CD4-positive, CD25-positive, alpha-beta regulatory T cell (primary cell): ENCODE measurements at places on chromosomes 11 and 22.

GRCh38 chr11:2507945-2508749, 63.3 kb downstream of the KCNQ1 start:
- DNase-seq, result no peak

- no peak for DNase-seq
Measured at GRCh38 chr22:27378995-27379394, 422.6 kb downstream of the MN1 start.

DNA sequence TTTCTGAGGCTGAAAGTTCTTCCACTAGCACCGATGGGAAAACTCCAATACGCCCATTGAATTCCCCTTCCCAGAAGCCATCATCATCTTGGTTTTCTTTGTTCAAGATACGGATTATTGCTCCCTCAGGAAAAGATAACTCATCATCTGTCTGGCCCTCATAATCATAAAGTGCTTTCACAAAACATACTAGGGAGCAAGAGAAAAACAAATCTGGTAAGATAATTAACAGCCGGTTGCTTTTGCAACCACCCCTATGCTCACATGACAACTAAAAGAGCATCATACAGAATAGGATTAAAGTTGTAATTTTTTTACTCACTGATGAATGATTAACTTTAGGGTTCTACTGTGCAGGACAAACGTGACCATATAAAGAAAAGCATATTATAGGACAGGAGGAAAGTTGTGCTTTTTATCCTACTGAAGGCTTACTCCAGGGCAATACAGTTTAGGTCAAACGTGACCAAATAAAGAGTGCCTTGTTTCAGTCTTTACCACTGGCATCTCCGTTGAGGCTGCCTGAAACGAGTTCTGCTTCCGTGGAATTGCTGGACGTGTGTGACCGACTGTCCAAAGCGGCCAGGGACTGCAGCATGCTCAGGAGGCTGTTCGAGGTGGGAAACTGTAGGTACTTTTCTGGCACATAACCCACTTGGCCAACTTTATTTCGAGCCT, 28.6 kb downstream of the ATG16L2 start:
- DNase-seq, result no peak

DNA sequence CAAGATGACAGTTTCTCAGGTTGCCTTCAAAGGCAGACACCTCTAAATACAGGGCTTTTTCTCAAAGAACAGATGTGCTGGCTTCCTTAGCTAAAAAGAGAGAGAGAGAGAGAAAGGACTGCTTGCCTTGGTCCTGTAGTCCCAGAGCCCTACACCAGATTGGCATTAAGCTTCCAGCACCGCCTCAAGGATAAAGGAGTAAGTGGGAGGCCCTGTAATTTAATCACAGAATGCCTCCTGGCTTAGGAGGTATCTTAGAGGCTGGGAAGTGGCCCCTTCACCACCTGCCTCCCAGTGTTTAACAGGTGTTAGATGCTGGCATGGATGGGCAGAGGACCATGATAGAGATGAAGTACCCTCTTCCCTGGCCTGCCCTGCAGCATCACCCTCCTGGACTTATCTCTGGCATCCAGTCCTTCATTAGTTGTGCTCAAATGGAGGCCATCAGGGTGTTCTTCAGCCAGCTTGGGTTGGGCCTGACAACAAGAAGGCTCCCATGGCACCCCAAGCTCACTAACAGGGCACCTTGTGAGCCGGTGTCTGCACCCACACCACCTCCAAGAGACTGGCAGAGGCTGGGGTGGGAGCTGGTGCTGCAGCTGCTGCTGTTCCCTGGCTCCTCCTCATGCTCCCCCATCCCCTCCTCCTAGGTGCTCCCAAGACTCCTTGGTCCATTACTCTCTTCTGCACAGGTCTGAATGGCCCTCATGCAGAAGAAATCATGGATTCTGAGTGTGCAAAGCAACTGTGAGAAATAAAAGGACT, 32.5 kb downstream of the ABCC8 start:
- DNase-seq, result no peak

DNA sequence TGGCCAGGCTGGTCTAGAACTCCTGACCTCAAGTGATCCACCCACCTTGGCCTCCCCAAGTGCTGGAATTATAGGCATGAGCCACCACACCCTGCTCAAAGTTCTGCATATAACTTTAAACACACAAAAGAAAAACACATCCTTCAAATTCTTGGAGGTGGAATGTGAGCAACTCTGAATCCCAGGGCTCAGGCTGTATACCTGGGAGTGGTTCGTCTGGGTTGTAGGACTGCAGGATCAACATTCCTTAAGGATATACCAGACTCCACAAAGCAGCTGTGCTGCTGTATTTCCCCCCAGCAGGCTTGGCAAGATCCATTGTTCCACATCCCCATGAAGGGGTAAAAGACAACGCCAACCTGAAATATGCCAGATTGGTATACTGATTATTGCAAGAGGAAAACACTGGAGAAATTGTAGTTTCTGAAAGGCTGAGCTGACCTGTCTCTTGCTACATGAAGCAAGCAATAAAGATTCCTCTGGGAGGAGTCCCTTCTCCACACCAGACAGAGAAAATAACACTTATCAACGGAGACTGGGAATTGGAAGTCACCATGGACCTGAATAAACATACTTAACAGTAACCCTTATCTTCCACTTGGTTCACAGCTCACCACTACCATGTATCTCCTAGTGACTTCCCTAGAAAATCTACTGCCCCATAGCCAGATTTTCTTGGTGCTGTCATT, 12.2 kb upstream of the RPS3 start:
- DNase-seq, result no peak

GRCh38 chr11:46351148-46351547, 3.9 kb downstream of the DGKZ start:
- no peak for DNase-seq

DNA sequence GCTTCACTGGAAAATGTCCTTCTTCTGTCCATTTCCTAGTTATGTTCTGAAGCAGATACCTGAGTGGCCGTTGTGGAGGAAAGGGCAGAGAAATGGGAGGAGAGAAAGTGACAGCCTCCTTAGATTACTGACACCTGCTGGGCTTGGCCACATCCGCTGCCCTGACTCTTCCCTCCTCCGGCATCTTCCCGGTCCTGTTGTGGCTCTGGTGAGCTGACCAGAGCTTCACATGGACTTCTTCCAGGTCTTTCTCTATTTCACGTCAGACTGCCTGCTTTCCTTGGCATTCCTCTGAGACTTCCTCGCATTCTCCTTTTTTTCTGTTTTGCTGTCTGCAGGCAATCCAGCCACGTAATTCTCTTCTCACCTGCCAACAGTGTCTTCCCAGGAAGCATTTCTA, 138.7 kb upstream of the E2F8 start:
- DNase-seq, result no peak

DNA sequence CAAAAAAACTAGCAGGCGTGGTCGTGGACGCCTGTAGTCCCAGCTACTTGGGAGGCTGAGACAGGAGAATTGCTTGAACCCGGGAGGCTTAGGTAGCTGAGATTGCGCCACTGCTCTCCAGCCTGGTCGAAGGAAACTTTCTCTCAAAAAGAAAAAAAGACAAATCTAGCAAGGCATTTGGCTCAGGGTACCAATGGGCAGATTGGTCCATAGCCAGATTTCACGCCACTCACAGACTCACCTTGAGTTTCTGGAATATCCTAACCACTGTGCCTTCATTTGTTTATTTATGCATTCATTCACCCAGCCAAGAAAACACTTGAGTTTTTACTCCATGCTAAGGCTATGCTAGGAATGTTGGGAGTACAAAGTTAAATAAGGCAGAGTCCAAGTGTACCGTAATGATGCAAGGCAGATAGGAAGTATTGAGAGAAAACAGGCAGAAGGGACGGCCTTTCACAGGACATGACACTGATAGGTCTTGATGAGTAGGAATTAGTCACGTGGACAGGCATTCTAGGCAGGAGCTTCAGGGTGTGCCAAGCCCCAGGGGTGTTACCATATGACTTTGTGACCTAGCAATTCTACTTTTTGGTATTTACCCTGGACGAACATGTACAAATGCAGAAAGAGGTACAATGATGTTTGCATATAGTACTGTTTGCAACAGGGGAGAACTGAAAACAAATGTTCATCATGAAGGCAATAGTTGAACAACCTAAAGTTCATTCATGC, 3.0 kb upstream of the PACSIN3 start:
- no peak for DNase-seq

DNA sequence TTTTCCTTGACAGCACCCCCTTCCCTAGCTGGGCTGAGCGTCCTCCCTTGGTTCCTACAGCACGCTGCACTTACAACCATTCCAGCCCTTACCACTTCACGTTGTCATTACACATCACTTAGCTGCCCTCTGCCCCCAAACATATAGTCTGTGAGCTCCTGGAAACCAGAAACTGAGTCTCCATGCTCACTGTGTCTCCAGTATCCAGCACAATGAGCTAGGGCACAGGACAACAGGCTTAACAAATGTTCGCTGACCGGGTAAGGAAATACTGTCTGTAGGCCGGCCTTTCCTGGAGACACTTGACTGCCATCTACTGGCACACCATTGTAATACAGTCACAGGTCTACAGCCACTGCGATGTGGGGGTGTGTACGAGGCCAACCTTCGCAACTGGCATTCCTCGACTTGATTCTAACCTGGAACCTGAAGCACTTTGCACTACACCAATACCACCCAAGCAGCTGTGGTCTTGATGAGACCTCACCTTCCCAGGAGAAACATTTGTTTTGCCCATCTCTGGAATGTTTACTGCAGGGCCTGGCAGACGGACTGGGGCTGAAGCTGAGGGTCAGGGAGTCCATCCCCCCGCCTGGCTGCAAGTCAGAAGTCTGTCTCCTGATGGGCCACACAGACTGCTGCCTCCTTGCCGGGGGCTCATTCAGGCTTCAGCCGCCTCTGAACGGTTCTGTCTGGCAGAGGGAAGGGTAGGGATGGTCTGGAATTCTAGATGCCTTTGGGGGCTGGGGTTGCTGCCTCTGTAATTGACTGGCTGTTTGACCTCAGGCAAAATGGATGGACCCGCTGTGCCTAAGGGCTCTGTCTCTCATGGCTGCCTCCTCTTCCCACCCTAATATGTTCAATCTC, 72.0 kb downstream of the SYN3 start:
- no peak for DNase-seq
